ENCODE measurements at places on chromosomes 5 and 9.

- DNase-seq: no peak
Measured at GRCh38 chr9:104503963-104504362, at the start of gene OR13F1. TSS of gene OR13F1 (plus strand) at chr9:104504263. CDS start at chr9:104504263, 0 bp downstream.

DNA sequence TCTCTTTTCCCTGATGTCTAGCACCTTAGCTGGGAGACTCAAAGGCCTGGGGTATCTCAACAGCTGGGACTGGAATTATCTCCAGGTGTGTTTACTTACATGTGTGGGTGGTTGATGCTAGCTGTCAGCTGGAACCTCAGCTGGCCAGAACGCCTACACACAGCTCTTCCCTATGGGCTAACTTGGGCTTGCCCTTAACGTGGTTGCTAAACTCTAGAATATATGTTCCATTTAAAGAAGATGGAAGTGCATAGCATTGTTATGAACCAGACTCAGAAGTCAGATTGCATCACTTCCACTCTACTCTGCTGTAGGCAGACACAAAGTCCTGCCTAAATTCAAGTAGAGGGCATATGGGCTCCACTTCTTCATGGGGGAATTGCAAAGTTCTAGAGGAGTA, 29.3 kb downstream of the SGCD start:
- DNase-seq: no peak

- no peak for DNase-seq
Measured at GRCh38 chr5:132024789-132025402, 13.4 kb upstream of the ACSL6 start.

DNA sequence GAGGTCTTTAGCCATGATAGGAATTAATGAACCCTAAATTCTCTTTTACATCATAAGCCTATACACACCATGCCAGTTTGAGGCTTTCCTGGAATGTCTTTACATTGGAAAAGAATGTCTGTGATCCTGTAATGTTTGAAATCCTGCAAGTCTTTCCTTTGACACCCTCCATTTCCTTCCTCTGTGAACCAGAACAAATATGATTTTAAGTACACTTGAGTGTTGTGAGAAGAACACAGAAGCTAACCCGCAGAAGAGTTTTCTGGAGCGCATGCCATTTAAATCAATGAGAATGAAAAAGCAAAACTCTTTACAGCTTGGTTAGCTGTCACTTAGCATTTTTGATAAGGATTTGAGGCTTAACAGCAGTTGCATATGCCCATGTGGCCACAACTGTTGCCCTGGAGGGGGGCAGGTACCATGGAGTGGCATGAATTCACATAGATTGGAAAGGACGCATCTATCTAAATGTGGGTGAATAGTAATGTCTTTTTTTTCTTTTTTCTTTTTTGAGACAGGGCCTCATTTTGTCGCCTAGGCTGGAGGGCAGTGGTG, 372.6 kb downstream of the KDM4C start:
- DNase-seq: no peak

GRCh38 chr9:110874963-110875674, 163.2 kb downstream of the LPAR1 start:
- no peak for DNase-seq

DNA sequence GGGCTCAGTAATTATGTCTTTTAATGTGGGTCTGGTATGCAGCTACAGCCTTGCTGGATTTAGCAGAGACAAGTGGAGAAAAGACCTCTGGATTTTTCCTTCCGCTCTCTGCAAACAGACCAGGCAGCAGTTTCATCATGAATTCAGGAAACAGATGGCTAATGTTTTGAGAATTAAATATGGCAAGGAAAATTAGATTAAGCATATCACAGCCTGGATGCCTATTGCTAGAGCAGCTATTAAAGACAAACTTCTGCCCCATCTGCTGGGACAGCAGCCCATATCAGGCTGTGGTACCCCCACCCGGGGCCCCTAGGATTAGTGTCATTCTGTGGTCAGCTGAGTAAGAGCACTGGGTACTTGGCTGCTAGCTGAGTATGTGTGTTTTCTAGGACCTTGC, 6.2 kb downstream of the SKP2 start:
- no peak for DNase-seq

GRCh38 chr5:107248066-107248695, 422.6 kb downstream of the EFNA5 start:
- no peak for DNase-seq

GRCh38 chr5:53076014-53076583, 33.5 kb downstream of the MOCS2 start:
- DNase-seq: no peak

- DNase-seq: no peak
Measured at GRCh38 chr9:81266674-81267073, 422.7 kb downstream of the TLE1 start.

GRCh38 chr5:96391921-96392320, 41.1 kb downstream of the PCSK1 start:
- no peak for DNase-seq

DNA sequence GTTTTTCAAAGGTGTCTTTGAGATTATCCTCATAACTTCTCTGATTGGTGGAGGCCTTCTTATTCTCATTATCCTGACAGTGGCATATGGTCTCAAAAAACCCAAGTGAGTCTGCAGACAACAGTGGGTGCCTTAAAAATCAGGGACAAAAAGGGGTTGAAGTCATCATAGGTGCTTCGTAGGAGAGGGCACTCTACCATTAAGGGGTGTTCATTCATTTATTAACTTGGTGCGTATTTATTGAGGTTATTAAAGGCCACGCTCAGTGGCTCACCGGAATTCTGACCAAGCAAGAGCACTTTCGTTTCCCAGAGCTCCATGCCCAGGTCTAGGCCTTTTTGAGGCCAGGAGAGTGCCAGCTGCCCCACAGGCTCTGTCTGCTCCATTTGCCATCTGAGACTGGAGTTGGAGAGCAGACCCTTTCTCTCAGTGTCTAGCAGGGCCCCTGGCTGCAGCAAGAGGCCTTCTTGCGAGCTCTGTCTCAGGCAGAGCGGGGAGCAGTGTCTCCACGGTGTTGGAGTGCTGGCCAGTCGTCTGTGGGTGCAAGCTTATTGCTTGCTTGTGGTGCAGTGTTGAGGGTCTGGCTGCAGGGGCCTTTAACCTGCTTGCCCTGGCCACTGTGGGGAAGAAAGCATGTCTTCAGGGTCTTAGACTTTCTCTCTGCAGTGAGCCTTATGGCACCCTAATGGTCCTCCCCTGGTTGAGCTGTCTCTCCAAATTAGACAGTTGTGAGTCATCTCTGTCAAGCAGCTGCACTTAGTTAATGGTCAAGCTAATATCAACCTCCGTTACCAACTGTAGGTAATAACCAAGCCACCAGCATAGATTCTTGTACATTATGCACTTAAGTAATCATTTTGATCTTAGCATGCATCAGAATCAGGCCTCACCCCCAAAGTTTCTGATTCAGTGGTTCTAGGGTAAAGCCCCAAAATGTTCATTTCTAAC, 62.6 kb downstream of the IL31RA start:
- DNase-seq: no peak

DNA sequence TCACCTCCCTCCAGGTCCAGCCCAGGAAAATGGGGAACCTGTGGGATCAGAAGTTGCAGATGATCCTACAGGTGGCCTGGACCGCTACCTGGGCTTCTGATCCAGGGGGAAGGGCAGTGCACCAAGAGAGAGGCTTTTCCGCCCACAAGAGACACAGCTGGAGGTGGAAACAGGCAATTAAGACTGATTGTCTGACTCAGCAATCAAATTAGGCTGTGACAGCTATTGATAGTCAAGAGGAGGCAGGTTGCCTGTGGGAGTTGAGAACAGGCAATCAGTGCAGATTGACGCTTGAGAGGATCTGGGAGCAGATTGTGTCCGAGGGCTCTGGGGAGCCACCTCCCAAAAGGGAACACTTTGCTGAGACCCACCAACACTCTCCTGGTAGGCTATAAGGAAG, 71.1 kb upstream of the SLC44A1 start:
- no peak for DNase-seq

DNA sequence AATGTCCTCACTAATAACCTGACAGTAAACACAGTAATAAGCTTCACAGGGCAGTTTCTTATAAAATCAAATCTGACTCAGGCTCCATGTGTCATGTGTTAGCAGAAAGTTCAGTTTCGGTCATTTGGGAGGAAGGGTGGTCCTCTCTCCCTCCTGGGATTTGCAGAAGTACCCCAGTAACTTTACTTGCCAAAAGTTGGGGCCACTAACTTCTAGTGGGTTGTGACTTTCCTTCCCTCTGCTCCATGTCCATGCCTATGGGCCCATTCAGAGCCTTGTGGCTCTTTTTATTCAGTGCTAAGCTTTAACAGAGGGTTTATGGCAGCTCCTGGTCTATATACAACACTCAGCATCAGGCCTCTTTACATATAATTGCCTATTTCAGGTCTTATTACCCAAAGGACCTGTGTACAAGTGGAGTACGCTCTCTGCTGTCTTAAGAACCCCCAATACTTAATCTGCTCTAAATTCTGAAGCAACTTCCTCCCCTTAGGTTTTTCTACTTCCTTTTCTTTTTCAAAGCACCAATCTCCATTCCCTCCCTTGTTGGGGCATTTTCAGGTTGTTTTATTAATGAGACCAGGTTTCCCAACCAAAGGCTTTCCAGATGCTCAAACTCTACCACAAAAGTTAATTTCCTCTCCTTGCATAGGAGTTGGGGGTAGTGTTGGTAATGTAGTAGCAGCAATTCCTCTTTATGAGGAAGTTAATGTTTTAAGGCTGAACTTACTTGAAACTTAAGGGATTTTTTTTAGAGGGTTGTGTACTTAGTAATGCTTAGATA, 107.7 kb downstream of the CCDC192 start:
- no peak for DNase-seq

GRCh38 chr9:109213285-109214121, 46.5 kb upstream of the FRRS1L start:
- DNase-seq: no peak

DNA sequence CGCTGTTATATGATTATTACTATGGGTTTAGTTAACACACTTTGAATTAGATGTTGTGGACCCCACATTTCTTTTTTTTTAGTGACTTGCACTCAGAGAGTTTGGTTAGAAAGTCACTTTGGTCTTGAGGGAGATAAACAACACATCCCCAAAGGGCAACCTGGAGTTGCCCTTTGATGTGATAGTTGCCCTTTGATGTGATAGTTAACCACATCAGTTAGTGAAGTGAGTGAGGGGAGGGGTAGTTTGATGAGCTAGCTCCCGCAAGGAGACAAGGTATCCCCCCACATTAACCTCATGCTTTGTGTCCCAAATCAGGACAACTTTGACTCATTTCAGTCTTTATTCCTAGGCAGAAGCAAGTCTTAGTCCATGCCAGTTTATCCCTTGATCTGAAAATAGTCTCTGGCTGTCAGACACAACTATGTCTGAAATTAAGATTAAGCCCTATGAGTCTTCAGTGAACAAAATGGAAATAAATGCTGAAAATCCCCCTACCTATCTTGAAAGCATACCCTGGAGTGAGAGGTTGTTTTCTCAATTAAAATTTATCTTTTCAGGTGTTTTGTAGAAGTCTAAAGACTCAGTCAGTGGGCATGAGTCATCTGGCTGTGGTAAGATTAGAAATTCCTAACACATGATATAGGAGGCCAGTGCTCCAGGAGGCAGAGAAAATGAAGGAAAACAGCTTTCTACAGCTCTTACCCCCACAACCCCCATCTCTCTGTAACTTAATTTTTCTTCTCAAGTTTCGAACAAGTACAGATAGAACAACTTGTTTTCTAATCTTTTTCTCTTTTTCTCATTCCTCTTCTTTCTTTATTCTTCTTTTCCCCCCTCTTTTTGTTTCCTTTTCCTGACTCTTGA, 208.9 kb upstream of the DMRTA1 start:
- DNase-seq: no peak

- no peak for DNase-seq
Measured at GRCh38 chr9:36137392-36138004, 965 bp downstream of the GLIPR2 start.

All from activated T-cell treated with anti-CD3 and anti-CD28 coated beads for 4 hours (primary cell).